T-helper 1 cell treated with Interleukin-12 subunit alpha and Interleukin-12 subunit beta and Interleukin-4 antibody, amounts not matched to agents 30 ng/mL and 1 ng/mL, for 36 hours (primary cell): ENCODE measurements at places on chromosomes 4 and X. TPM values are rescaled to one million over a fixed set of nuclear protein-coding genes. Genes with fewer than 3 reads are reported as not detected.

The MTMR8 gene
- 5.1 and 6.6 TPM in 2 replicates for total RNA-seq

The ARAP2 gene
- 69.3 and 80.8 TPM in 2 replicates for total RNA-seq

The CENPVL1 gene
- not detected in 2 replicates for total RNA-seq

The PNMA5 gene
- total RNA-seq, result 0.34 and 0.37 TPM in 2 replicates

The CXorf51A gene
- total RNA-seq, result not detected in 2 replicates
